Stimulated activated CD8-positive, alpha-beta memory T cell treated with anti-CD3 and anti-CD28 coated beads, Interleukin-15, amount 100 ng/mL, for 4 hours (primary cell): ENCODE measurements at places on chromosomes 5 and 9.

DNA sequence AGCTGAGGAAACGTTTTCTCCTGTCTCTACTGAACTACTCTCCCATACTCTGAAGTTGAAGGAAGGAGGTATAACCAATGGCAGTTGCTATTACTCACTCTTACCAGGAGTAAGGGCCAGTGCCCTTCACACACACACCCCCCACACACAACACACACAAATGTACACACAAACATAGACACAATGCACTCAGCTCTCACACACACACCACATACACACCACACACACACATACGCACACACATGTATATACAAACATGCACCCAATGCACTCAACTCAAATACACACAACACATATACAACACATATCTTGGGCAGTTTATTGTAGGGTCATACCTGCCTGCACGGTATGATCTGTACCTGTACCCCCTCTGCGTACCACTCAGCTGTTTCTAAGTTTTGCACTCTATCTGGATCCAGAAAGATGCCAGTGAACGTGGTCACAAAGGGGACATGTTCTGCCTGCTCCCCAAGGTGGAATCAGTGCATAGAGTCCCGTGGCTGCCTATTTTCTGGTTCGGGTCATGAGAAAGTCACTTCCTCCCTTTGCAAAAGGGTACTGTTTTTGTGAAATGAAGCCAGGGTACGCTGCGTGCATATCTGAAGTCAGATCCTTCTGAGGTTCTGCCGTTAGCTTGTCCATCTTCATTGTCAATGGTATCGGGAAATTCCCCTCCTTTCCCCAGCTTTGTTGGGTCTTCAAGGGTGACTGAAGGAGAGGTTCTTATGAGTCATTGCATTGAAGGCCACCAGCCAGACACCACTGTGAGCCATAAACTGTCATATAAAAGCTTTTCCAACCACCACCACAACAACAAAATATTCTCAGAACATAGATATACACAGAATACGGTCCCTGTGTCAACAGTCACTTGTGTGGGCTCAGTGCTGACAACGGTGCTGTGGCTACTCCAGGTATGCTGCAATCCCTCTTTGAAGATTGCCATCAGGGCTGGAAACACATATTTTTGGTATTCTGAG is 131.9 kb downstream of the UGCG start:
- no peak for DNase-seq

DNA sequence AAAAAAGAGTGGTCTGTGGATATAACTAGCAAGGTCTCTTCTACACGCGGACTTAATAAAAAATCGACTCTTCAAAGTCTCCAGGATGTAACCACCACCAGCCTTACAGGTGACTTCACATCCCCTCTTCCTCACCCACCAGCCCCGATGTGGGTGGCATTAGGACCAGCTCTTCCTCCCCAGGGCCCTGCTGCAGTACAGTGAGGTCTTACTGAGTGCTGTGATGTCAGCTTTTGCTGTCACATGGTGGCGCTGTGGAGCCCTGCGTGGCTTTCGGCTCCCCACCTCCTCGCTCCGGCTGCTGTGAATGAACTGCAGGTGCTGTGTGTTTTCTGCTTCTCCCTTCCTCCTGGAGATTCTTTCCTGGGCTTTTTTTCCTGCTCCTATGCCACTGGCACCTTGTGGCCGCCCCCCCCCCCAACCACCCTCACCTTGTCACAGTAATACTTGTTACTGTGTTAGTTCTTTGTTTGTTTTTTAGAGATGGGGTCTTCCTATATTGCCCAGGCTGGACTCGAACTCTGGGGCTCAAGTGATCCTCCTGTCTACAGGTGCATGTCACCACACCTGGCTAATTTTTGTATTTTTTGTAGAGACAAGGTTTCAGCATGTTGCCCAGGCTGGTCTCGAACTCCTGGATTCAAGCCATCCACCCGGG is 15.8 kb upstream of the RAPGEF1 start:
- DNase-seq: peak; percentile 70

DNA sequence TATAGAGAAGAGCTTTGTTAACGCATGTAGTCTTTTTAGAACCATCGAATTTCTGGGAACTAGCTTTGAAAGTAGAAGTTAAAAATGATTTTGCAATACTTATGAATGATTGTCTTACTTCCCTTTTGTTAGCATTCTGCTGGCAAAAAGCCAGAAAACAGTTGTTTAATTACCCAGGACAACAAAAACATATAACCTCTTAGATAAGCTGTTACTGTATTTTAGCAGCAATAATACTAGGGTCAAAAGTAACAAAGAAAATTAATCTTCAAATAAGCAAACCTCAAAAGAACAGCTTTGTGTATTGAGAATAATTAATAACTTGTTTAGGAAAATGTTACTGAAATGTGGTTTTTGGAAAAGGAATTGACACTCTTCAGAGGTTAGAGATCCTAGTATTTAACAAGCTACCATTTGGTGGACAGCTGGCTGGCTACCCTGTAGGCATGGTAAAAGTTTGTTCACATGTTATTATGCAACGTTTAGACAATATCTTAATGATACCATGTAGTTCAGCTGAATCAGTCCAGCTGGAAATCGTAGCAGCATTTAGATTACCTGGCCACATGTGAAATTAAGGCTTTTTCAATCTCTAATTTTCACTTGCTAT is 3.8 kb downstream of the FGF10 start:
- DNase-seq: no peak

DNA sequence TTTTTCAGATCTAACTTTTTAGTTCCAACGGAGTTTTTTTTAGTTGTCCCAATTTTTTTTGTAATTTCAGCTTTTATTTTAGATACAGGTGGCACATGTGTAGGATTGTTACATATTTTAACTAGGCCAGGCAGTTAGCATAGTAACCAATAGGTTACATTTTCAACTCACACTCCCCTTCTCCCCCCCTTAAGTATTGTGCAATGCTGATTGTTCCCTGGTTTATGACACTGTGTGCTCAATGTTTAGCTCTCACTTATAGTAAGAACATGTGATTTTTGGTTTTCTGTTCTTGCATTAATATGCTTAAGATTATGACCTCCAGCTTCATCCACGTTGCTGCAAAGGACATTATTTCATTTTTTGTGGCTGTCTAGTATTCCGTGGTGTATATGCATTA is 503.2 kb downstream of the CDH9 start:
- no peak for DNase-seq

GRCh38 chr9:76725885-76726284 is 38.4 kb upstream of the PCA3 start:
- no peak for DNase-seq

DNA sequence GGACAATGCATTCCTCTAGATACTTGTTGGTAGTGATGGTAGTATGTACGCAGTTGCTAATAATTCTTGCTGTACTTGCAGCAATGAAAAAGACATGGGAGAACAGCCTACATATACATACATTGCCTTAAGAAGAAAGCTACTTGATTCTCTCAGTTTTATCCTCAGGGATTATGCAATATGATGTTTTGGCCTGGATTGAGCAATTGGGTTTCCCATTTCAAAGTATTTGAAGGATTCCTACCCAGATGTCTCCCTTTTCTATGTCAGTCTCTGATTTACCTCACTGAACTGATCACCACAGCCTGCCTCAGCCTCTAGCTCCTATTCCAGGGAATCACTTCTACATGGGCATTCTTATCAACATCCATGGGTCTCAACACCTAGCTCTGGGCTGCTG is 210.1 kb upstream of the CDH10 start:
- no peak for DNase-seq

GRCh38 chr5:83133797-83134196 is 56.5 kb downstream of the XRCC4 start:
- no peak for DNase-seq

- DNase-seq: no peak
Measured at GRCh38 chr9:114288193-114289091, 34.5 kb upstream of the ORM1 start.

DNA sequence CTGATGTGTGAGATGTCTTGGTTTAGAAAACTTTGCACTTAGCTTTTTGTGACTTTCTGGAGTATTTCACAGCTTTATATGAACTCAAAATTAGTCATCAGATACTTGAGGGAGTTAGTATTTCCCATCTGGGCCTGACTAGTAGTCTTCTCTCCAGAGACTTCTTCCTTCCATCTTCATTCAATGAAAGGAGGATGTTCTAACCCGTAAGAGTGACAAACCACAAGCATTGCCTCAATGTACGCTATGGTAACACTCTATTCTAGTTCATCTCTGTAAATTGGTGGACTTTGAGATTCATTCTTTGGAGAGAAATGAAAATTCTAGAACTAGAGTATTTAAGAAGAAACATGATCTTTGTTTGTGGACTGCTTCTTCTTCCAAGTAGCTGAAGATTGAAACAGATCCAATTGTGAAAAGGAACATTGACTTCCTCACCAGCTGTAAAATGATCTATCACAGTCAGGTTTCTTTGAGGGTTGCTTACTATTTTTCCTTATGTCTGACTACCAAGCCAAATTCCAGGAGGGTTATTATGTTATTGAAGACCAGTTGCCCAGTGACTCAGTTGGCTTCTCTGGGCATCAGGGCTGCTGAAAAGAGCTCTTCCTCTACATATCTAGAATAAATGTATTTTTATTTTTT is 157.6 kb downstream of the SLC12A2 start:
- DNase-seq: no peak

GRCh38 chr5:169694091-169694625 is 57.1 kb downstream of the DOCK2 start:
- DNase-seq: no peak

- DNase-seq: no peak
Measured at GRCh38 chr9:16985559-16986348, 115.3 kb upstream of the BNC2 start.

GRCh38 chr9:125521462-125522327 is 185.3 kb downstream of the MAPKAP1 start:
- DNase-seq: no peak

DNA sequence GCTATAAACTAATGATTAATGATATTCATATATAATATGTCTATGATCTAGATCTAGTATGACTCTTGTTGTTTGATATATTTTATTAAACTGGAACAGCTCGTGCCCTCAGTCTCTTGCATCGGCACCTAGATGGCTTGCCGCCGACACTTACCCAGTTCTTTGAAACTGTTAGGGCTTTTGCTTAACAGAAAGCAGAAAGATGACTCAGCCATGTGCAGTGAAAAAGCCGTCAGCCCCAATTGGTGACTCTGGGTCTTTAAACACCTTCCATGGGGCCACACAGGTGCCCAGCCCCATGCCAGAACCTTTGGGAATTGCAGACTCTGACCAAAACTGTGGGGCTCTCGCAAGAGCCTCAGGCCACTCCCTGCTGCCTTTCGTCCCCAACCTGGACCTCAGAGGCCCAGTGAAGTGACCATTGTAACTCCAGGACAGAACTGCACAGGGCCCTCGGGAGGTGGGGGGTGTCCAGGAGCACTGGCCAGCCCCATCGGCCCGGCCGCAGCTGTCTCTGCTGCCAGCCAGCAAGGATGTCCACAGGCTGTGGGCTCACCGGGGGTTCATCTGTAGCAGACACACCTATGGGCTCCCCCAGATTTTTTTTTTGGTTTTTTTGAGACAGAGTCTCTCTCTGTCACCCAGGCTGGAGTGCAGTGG is 7.8 kb downstream of the LCN10 start:
- no peak for DNase-seq

- no peak for DNase-seq
Measured at GRCh38 chr5:6568889-6569288, 64.0 kb downstream of the NSUN2 start.

DNA sequence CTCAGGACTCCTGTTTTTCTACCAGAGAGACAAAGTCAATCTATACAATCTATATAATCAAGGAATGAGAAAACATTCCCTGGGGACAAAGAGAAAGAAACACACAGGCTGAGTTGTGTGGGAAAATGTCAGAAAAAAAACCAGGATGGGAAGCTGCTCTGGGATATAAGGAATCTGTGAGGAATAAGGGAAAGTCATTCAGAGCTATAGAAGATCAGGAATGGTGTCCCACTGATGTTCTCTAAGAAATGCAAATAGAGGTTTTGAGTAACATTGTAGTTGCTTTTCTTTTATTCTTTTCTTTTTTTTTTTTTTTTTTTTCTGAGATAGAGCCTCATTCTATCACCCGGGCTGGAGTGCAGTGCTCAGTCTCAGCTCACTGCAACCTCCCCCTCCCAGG is 605.9 kb upstream of the KLF4 start:
- no peak for DNase-seq

DNA sequence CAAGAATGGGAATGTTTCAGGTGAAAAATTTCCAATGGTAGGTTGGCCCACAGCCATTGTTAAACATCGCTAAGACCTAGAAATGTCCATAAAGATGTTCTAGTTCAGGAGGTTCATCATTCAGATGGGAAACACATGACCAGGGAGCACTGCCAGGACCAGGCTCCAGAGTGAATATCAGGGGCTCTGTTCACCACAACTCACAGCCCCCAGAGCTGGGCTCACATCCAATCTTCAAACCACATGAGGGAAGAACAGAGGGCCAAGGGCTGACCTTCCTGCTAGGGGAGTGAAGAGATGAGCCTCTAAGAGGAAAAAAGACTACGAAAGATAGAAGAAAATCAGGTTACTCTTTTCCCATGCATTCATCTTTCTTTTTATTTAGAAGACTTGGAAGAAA is 205.8 kb downstream of the SEMA5A start:
- DNase-seq: no peak

GRCh38 chr5:122200865-122201264 is 71.5 kb downstream of the ZNF474 start:
- DNase-seq: no peak

- no peak for DNase-seq
Measured at GRCh38 chr5:123545506-123545905, 33.5 kb downstream of the CSNK1G3 start.

GRCh38 chr9:36389590-36389989 is 10.5 kb downstream of the RNF38 start:
- no peak for DNase-seq

- no peak for DNase-seq
Measured at GRCh38 chr5:151079838-151080612, 809 bp downstream of the TNIP1 start.

- DNase-seq: no peak
Measured at GRCh38 chr5:102249381-102249780, 46.7 kb downstream of the SLCO4C1 start.

GRCh38 chr9:126097679-126098078 is 228.9 kb upstream of the MVB12B start:
- no peak for DNase-seq

DNA sequence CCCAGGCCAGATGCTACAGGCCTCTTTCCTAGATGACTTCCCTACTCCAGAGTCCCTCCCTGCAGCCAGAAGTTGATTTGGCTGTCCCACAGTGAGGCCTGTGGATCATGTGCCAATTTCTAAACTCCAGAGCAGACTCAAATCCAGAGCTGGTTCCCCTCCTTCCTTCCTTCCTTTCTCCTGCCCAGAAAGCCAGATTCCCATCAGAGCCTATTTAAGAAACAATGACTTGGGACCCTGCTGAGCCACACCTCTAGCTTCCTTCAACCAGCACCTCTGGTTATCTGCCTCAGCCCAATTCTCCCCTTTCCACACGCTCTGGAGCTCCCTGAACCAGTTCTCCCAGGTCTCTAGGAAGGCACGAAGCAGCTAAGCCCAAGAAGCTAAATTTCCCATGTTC is 7.2 kb downstream of the FAM219A start:
- no peak for DNase-seq

- no peak for DNase-seq
Measured at GRCh38 chr5:17252543-17252942, 35.1 kb downstream of the BASP1 start.

DNA sequence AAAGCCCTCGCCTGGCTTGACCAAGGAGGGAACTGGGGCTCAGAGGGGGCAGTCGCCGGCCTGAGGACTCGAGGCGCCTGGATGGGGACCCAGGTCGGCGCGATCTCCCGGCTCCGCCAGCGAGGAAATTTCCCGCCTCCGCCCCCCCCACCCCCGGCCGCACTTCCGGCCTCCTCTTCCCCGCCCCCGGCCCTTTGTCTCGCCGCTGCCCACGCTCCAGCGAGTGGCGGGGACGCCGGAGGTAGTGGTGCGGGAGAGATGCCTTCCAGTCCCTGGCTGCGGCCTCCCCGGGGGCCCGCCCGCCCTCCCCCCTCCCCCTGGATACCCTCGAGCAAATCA is 448 bp upstream of the GPRIN1 start:
- DNase-seq: no peak
